ENCODE measurements at places on chromosomes 2 and 18. TPM values are rescaled to one million over a fixed set of nuclear protein-coding genes. Genes with fewer than 3 reads are reported as not detected.

The PSMA8 gene
- not detected for total RNA-seq

The CRACDL gene
- 5.7 TPM for total RNA-seq

DNA sequence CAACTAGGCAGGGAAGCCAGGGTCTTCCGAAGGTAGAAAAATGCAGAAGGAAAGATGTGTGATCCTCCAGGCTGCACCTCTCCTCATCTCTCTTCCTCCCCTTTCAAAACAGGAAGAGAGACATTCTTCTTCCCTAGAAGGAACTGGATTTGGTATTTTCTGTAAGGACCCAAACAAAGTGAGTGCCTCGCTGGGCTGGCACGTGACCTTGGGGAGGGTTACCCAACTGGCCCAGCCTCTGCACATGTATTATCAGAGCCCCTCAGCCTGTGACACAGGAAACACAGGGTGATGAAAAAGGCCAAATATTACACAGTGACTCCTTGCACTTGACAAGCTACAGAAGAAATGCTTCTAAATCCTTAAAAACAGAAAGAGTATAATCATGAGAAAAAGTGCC, 2.3 kb downstream of the HJURP start:
- no peak overlapping the region for H3K27ac ChIP-seq
- DNase-seq: no peak
- H3K4me1 ChIP-seq: peaks cover 8% of the 10 kb centered on the region
- H3K36me3 ChIP-seq: peaks cover 8% of the 10 kb centered on the region
- no peaks in the 10 kb centered on the region for H3K27me3 ChIP-seq

DNA sequence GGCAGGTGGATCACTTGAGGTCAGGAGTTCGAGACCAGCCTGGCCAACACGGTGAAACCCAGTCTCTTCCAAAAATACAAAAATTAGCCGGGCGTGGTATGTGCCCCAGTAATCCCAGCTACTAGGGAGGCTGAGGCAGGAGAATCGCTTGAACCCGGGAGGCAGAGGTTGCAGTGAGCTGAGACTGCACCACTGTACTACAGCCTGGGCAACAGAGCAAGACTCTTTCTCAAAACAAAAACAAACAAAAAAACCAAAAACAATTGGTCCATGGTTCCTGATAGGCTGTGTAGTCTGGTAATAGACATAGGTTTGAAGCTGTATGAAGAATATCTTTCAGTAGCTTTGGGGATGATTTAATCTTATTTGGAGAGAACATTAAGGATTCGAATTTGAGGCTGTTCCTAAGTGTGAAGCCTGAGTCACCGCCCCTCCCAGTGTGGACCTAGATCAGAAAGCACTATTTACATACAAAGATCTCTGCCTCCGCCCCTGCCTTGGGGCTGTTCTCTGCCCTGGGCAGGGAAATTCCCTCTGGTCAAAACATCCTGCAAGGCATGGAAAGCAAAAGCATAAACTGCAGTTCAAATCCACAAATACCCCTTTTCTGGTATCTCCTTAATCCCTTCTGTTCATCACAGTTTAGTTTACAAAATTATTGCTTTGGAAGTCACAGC, 52.8 kb upstream of the PMAIP1 start:
- no peaks in the 10 kb centered on the region for H3K4me1 ChIP-seq
- H3K36me3 ChIP-seq: no peaks in the 10 kb centered on the region
- no peak overlapping the region for H3K4me3 ChIP-seq
- no peak overlapping the region for H3K27ac ChIP-seq

- H3K4me1 ChIP-seq: no peaks in the 10 kb centered on the region
- DNase-seq: no peak
- H3K27ac ChIP-seq: no peak overlapping the region
- H3K4me3 ChIP-seq: no peak overlapping the region
- H3K36me3 ChIP-seq: no peaks in the 10 kb centered on the region
Observed at GRCh38 chr2:126839796-126840195, 58.9 kb upstream of the TEX51 start.

DNA sequence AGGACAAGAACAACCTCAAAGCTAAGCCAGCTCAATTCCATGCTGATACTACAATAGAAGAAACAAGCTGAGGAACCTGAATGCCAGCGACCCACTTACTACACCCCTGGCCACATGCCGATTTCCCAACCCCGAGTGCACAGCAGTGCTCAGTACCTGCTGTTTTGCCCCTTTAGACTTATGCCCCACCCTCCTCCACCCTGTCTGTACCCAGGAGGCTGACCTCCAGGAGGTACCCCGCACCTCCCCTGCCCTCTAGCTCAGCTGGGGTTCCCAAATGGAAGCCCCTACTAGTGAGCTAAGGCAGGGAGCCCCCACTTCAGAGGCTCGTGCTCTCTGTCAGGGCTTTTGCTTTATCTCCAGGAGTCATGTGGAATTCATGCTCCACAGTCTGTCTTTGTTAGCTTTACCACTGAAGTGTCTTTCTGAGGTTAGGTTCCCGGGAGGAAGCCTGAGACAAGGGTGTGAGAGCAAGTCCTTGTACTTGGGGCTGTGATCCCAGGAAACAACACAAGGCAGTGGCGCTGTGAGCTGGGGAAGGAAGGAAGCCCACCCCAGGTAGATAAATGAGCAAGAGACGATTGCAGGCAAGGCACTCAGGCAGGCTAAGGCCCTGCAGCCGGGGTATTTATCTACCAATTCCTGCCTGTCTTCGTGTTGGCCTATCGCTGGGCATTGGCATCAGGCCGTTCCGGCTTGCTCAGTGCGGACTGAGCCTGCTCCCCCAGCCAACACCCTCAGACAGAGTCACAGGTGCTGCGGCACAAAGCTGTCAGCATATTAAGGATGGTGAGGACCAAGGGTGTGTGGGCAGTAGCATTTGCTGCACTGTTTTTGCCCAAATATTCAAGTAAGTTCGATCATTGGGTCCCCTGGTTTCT, 220.5 kb downstream of the CYP26B1 start:
- DNase-seq: no peak
- no peaks in the 10 kb centered on the region for H3K36me3 ChIP-seq
- no peak overlapping the region for H3K4me3 ChIP-seq
- no peaks in the 10 kb centered on the region for H3K4me1 ChIP-seq
- H3K27me3 ChIP-seq: no peaks in the 10 kb centered on the region
- no peak overlapping the region for H3K27ac ChIP-seq

- DNase-seq: no peak
- H3K36me3 ChIP-seq: no peaks in the 10 kb centered on the region
- no peak overlapping the region for H3K4me3 ChIP-seq
- H3K27ac ChIP-seq: no peak overlapping the region
Observed at GRCh38 chr2:42363413-42363812, 2.4 kb upstream of the COX7A2L start.

- no peaks in the 10 kb centered on the region for H3K27me3 ChIP-seq
- H3K36me3 ChIP-seq: no peaks in the 10 kb centered on the region
- no peak overlapping the region for H3K27ac ChIP-seq
- H3K4me1 ChIP-seq: no peaks in the 10 kb centered on the region
- DNase-seq: peak; percentile 25
Observed at GRCh38 chr2:224023188-224023587, 15.9 kb downstream of the SERPINE2 start.

DNA sequence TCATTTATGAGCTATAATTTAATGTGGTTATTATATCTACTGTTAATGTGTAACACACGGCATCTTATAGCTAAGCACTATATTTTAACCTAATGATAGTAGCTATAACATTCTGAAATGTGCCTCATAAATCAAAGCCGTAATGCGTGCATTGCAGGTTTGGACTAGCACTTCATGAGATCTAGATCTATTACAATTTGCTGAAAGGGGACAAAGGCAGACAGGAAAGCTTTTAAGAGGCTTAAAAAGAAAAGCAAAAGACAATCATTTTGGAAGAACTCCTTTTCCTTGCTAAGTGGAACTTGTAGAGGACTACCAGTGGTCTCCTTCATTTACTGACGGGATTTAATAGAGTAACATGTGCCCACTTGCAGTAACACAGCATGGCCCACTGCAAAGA, 213.1 kb downstream of the NBAS start:
- H3K4me1 ChIP-seq: no peaks in the 10 kb centered on the region
- H3K4me3 ChIP-seq: no peak overlapping the region
- peaks cover 2% of the 10 kb centered on the region for H3K36me3 ChIP-seq
- DNase-seq: no peak
- no peaks in the 10 kb centered on the region for H3K27me3 ChIP-seq

DNA sequence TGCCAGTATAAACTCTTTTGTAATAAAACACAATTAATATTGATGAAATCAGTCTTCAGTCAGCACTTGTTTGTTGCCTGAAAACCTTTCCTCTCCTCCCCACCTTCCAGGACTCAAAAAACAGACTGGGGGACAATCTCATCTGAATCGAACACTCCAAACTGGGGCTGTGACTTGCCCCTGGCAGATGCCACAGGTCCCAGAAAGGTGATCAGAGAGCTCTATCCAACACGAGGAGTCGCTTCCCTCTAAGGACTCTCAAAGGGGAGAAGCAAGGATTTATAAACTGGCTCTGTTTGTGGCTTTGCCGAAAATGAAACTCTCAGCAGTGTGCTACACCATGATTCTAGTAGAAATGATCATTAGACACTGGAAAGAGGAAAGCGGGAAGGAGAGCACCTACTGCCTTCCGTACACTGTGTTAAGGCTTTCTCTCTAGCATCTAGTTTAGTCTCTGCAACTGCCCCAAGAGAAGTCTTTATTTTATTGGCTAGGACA, 199.2 kb downstream of the TGIF1 start:
- no peak overlapping the region for H3K4me3 ChIP-seq
- H3K27ac ChIP-seq: peak overlapping the region; percentile 76
- DNase-seq: no peak
- H3K4me1 ChIP-seq: peaks cover 39% of the 10 kb centered on the region
- no peaks in the 10 kb centered on the region for H3K27me3 ChIP-seq
- H3K36me3 ChIP-seq: no peaks in the 10 kb centered on the region

DNA sequence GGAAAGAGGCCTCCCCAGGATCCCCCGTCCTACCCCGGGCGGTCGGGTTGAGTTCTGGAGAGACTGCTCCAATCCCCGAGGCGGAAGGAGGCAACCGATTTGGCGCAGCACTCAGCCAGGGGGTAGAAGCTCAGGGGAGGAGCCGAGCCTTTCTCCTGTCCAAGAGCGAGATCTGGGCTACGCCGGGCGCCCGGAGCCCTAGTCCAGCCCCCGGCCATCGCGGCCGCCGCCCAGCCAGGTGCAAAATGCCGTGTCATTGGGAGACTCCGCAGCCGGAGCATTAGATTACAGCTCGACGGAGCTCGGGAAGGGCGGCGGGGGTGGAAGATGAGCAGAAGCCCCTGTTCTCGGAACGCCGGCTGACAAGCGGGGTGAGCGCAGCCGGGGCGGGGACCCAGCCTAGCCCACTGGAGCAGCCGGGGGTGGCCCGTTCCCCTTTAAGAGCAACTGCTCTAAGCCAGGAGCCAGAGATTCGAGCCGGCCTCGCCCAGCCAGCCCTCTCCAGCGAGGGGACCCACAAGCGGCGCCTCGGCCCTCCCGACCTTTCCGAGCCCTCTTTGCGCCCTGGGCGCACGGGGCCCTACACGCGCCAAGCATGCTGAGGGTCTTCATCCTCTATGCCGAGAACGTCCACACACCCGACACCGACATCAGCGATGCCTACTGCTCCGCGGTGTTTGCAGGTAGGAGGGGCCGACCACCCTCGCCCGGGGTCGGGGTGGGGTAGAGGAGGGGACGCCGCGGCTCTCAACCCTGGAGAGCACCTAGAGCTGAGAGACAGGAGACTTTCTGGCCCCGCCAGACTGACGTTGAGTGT, at the start of gene DYSF:
Gene DYSF (plus strand): TSS at position 158 of the 817 bp plus-strand sequence.
- H3K4me3 ChIP-seq: peak within 1 kb of the TSS; percentile 59
- no peak within 1 kb of the TSS for H3K27ac ChIP-seq

Measured in astrocyte (in vitro differentiated cells and primary cell).